ENCODE measurements at places on chromosomes 4 and X.

DNA sequence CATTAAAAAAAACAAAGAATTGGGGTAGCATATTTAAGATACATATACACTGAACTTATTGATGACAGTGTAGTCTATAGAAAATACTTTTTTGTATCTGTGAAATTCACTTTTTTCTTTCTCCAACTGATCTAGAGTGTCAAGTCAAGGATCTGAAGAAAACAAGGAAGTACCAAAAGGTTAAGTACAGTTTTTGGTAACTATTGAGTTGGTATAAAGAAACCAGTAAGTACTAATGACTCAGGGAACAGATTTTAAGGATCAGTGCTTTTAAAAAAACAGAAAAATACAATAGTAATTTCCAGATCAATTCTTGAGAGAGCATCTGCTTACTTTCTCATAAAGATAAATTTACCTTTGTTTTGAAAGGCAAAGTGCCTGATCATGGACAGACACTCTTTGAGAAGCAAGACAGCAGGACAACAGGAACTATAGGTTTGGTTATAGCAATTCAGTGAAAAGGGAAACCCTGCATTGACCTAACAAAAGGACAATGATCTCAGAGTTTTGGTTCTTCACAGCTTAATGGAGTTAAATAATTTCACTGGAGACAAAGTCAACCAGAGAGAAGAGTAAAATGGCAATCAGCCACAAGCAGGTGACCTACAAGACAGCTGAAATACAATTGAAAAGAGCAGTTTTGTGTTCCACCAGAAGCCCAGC, 23.4 kb downstream of the TRMT10A start:
- DNase-seq = peak; percentile 60

GRCh38 chr4:78601013-78601412, 49.4 kb downstream of the ANXA3 start:
- no peak for DNase-seq

GRCh38 chr4:36172656-36173055, 71.7 kb downstream of the ARAP2 start:
- DNase-seq = no peak

- no peak for DNase-seq
Measured at GRCh38 chrX:139023531-139023930, 312.0 kb upstream of the FGF13 start.

All from epithelial cell of proximal tubule (primary cell).